Kidney epithelial cell (primary cell): ENCODE measurements at places on chromosomes 5 and 9. TPM values are rescaled to one million over a fixed set of nuclear protein-coding genes. Genes with fewer than 3 reads are reported as not detected.

GRCh38 chr9:136901516-136902258, 15.4 kb downstream of the TRAF2 start:
- DNase-seq: peak; percentile 68

DNA sequence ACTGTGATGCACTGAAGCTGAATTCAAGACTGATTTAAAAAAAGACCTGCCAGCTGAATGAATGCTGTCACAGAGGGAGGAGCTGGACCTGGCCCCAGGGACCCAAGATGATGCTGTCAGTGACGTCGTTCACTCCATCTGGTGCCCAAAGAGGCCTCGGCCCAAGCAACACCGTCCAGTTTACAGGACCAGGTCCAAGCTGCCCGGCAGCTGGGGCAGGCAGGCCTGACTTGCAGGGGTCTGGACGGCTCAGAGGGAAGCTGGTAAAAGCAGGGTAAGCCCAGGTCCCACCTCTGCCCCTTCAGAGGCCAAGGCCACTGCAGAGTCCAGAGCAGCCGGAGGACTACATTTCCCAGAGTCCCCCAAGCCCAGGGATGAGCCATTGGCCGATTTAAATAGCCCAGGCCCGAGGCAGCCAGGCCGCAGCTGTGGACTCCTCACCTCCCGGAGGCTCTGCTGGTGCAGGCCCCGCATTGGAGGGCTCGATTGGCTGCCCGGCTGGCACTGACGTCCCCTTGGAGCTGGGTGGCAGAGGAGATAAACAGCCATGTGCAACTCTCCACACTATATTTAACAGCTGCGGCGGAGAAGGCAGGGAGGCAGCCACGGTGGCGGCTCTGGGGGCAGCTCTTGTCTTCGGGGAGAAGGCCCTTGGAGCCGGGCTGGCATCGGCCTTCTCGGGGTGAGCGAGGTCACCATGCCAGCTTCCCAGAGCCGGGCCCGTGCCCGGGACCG, at the start of gene PLPP7:
TSS of gene PLPP7 (plus strand) at position 423 of the 735 bp plus-strand sequence. CDS start at position 698, 275 bp downstream.
- DNase-seq: peak; percentile 10

- no peak for DNase-seq
Measured at GRCh38 chr9:2837915-2838314, 6.0 kb downstream of the PUM3 start.

Gene GFI1B
- total RNA-seq: not detected in 2 replicates

Gene ATP6V0E1
- 171 and 178 TPM in 2 replicates for total RNA-seq

Gene GABRB2
- total RNA-seq: 0.07 TPM in 1 of 2 replicates, not detected in the other

Gene GLRA1
- total RNA-seq: not detected in 2 replicates
